Astrocyte of the spinal cord (primary cell): ENCODE measurements at places on chromosomes 2 and 18.

GRCh38 chr2:101361121-101361520, 26.2 kb downstream of the CREG2 start:
- DNase-seq = no peak

GRCh38 chr2:28496781-28497180, 921 bp downstream of the PLB1 start:
- DNase-seq = no peak

DNA sequence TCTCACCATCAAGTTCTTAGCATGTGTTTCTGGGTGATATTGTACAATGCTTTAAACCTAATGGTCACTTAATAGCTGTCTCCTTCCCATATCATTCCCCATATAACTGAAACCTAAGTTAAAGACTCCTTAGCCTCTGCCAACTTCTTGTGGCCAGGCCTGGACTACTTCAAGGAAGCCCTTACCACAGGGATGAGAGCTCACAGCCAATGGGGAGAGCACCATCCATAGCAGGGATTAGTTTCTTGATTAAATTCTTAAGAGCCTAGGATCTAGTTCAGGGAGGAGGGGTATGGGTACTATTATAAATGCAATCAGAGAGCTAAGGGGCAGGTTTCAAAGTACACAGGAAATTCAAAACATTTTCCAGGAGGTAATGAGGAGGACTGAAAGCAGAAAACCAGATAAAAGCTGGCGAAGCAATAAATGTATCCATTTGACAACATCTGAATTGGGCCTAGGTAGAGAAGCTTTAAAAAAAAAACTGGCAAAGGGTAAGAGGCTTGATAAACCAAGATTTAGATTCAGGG, 34.8 kb upstream of the IHH start:
- DNase-seq = no peak

DNA sequence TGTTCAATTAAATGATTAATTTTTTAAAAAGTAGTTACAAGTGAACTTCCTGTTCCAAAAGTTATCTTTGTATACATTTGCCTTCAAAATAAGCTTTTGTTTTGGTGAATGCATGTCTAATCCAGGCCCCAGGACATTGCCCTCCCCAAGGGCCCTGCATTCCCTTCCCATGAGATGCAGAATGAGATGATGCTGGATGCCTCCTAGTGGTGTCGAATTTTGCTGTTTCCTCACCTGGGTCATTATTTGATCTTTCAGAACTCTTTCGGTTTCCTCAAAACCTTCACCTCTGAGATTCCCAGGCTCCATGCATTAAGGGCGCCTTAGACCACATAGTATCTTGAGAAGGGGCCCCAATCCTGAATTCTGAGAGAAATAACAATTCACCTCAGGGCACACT, 728.8 kb downstream of the CNTNAP5 start:
- DNase-seq = no peak
